ENCODE measurements at places on chromosomes 2 and 18.

DNA sequence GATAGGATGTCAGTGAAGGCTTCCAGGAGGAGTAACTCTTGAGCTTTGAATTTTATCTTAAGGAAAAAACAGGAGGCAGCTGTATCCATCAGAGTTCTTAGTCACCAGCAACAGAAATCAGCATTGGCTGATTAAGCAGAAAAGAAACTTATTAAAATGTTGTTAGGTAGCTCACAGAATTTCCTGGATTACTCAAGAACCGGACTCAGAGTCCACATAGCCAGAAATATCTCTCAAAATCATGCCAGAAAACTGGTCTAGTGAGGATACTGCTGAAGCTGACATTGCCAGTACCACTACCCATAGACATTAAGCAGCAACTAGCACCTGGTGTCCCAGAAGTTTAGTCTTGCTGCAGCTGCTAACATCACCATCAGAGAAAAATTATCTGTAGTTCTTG lies 10.1 kb upstream of the AFTPH start:
- no peak for DNase-seq

DNA sequence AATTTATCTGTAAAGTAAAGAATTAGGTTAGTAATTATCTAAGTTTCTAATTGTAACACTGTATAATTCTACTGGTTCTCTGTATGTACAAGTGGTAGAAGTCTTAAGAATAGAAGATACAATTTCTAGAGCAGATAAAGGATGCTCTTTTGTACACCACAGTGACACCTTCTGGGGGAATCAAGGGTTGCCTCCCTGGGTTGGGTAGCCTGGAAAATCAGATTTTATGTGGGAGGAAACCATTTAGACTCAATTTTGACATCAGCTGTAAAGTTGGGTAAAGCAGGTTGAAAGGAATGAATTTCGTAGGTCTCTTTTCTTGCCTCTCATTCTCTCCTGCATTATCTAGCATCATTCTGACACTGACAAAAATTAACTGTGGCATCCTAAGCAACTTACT lies 354.8 kb downstream of the DCC start:
- DNase-seq: no peak

- DNase-seq: no peak
Measured at GRCh38 chr2:222622910-222623309, 33.0 kb downstream of the FARSB start.

DNA sequence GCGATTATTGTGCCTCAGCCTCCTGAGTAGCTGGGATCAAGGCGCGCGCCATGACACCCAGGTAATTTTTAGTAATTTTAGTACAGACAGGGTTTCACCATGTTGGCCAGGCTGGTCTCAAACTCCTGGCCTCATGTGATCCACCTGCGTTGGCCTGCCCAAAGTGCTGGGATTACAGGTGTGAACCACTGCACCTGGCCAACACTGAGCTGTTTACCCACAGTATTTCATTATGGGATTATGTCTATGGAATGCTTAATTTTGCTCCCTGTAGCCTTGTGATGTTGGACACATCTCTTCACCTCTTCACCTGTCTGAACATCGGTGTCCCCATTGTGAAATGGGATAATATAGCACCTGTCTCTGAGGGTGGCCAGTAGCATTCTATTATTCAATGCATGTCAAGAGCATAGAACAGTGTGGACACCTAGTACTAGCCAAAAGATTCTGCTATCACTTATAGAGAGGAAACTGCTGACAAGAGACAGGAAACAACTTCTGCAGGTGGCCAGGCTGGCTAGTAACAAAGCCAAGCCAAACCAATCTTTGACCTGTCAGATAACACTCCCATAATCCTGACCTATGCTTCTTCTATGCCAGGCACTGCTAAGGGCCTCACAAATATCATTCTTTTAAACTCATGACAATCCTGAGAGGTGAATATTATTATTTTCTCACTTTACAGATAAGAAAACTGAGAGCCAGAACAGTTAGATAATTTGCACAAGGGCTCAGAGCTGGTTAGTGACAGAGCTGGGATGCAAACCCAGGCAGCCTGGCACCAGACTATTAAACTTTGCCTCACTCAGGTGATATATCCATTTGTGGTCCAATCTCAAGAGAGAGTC lies 29.4 kb upstream of the REEP1 start:
- DNase-seq: no peak

- peak; percentile 22 for DNase-seq
Measured at GRCh38 chr2:240655931-240656886, 26.5 kb downstream of the AQP12B start.

GRCh38 chr2:167132906-167133555 lies 244.8 kb downstream of the XIRP2 start:
- no peak for DNase-seq

DNA sequence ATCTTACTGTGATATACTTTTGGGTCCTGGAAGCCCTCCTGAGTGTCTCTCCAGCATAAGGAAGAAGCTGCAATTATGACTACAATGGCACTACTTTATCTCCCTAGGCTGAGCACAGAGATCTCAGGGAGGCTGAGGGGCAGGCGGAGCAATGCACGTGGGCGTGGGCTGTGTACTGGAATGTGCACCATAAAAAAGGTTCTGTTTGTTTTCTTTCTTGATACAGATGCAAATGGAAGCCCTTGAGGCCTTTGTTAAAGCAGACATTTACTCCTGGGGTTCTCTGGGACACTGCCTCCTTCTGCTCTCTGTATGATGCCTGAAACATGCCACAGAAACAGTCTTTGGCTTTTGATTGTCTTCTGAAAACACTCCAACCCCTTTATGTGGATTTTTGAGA lies 79.1 kb upstream of the DLX2 start:
- no peak for DNase-seq

- no peak for DNase-seq
Measured at GRCh38 chr2:105294046-105294445, 35.5 kb downstream of the TGFBRAP1 start.

- no peak for DNase-seq
Measured at GRCh38 chr2:64565949-64566710, 42.0 kb downstream of the AFTPH start.

DNA sequence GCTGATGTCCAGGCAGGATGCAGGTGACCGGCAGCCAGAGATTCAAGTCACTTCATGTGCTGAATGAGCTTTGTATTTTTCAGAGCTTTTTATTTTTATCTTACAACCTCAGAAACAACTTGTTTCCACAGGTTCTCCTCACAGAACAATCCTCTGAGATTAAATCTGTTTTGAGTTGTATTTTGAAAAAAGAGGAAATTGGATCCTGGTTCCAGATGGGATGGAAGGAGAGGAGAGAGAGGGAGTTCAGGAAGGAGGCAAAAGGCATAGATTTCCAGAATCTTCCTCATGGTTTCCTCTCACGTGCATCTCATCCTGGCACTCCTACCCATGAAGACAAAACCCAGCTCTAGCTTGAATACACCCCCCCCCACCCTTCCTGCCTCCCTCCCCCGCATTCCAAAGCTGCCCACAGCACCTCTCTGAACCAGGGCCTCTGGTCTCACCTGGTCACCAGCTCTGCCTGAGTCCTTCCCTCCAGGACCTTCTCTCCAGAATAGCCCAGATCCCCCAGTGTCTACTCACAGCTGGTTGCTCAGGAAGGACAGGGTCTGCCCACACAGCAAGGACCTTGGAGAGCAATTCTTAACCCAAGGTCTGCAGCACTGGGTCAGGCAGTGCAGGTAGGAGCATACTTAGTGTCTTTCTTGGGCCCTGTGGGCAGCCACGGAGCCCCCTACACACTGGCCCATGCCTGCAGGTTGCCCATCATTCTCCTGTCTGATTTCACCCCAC lies 104.7 kb downstream of the ZFP36L2 start:
- no peak for DNase-seq

GRCh38 chr2:107927034-107927534 lies 59.2 kb upstream of the SLC5A7 start:
- no peak for DNase-seq

- no peak for DNase-seq
Measured at GRCh38 chr2:73494031-73494430, 108.4 kb downstream of the ALMS1 start.

DNA sequence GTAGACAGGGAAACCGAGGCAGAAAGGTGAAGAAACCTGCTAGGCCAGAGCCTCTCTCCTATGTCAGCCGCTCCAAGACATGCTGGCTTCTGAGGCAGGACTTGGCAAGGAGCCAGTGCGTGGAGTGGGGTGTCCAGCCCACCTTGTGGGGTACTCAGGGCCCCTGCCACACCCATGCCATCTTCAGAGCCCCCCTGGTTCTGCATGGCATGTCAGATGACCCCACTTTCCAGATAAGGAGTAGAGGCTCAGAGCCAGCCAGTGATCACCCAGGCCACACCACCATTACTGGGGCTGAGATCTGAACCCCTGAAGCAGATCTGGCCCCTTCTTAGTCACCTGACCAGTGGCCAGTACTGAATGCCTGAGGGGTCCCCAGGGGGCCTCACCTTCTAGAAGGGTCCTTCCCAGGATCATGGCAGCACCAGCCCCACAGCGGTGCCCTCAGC lies 14.7 kb downstream of the CROCC2 start:
- DNase-seq: no peak

DNA sequence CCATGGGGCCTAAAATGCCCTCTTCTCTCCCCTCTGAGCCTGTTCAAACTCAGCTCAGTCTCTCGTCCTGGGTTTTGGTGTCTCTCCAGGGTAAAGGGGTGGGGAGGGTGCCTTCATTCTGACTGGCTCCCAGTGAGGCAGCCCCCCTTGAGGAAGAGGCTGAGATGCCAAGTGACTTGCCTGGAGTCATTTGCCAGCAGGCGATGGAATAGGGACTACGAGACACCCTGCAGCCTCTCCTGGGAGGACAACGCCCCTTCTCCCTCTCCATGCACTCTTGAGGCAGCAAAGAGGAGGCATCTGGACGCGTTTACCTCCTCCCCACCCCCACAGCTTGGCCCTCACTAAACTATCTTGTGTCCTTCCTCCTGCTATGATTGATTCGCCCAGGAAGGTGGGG lies 760 bp upstream of the STON1 start:
- no peak for DNase-seq

DNA sequence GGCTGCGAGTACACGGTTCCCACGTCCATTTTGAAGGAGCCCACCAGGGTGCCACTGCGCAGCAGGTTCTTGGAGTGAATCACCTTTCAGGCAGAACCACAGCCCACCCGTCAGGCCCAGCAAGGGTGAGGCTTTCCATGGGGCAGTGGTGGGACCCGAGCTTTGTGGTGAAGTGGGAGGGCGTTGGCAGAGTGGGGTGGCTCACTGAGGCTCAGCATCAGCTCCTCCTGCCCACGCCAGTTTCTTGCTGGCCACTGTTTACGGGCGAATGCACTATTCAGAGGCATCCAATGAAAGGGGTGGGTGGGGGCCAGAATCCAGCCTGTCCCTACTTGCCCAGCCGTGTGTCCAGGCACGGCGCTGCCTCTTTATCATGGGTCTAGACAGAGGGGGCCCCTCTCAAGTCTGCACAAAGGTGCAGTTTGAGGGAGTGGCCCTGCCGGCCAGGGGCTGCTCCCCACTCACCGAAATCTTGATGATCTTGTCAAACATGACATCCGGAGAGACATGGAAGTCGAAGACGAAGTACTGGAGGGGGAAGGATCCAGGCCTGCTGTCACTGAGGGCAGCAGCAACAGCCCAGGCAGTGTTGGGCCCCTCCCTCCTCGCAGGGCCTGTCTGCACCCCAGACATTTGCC lies 11.4 kb upstream of the OTOF start:
- DNase-seq: no peak

DNA sequence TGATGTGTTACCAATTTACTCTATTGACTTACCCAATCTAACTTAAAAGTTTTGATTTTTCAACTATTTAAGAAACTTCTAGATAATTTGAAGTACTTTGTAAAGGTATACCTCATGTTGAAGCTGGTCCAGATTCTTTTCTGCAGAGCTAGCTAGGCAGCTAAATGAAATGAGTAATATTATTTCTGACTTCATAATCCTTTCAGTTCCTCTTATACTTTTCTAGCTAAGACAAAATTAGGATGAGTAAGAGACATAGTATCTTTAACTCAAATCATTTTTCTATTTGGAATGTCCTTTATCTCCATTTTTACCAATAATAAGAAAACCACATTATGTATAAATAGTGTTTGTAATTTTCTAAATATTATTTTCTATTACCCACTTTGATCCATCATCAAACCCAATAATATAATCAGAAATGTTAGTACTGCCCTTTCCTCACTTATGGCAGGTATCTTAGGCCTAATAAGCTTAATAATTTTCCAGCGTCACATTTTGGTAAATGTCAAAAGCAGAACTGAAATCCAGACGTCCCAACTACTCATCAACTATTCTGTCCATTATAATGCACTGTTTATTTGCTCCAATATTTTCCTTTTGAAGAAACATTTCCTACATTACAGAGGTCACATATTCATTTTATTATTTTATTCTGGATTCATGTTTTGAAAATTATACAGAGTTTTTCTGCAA lies 456.6 kb downstream of the THSD7B start:
- DNase-seq: no peak

GRCh38 chr2:108637304-108637669 lies 82.0 kb upstream of the RANBP2 start:
- DNase-seq: no peak

GRCh38 chr2:30078521-30078920 lies 68.3 kb upstream of the YPEL5 start:
- no peak for DNase-seq

DNA sequence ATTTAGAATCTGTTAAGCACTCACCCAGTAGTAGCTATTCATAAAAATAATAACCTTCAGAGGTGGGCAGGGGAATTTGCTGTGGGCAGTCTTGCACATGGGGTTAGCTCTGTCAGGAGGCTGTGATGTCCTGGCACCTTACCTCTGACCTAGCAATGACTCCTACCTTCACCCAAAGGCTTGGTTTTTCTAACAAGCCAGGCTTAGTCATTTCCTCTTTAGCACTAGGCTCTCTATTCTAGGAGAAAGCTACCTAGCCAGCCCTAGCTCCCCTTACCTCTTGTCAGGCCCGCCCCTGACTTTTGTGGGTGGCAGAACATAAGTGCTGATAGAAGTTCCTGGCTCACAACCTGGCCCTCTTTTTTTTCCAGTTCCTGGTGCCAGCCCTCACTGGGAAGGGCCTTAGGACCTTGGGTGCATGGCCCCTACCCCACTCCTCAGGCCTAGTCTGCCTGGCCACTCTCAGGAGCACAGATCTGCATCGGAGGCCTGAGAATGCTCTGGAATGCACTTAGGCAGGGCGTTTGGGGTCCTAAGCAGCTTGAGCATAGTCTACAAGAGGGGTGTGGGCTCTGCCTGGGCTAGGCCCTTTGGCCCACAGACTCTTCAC lies 17.7 kb downstream of the CPLX4 start:
- no peak for DNase-seq

DNA sequence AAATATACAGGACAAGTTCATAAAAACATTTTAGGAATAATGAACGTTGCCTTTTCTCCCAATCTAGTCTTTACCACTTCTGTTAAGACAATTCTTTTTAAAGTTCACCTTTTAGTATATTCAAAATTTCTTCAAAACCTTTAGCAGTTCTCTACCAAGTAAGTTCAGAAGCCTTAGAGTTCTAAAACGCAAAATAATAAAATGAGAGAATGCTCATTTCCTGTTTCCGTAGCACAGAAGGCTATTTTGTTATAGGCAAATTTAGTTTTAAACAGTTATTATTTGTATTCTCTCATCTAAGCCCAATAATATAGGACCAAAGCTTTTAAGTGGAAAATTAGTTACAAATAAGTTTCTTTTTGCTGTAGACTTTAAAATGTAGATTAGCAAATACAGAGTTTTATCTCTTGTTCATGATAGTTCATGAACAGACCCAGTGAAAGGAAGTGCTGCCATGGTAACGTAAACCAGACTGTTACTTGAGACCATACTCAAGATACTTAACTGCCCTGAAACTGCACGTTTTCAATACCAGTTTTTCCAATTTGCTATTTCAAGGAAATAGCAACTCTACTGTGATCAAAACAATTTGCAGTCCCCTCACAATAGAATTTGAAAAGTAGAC lies 173.1 kb upstream of the STON1 start:
- DNase-seq: peak; percentile 76

GRCh38 chr2:185952100-185952499 lies 213.5 kb downstream of the FSIP2 start:
- DNase-seq: no peak

GRCh38 chr2:53768242-53768542 lies 588 bp downstream of the CHAC2 start:
- DNase-seq: no peak

Measured in CD4-positive, alpha-beta T cell treated with Interleukin-4 for 1 hour (primary cell).